ENCODE measurements at places on chromosomes 1 and 21.

- DNase-seq: no peak
Measured at GRCh38 chr21:18744840-18745239, 341.3 kb upstream of the TMPRSS15 start.

- no peak for DNase-seq
Measured at GRCh38 chr1:208085655-208086515, 158.3 kb downstream of the PLXNA2 start.

GRCh38 chr1:115757856-115758255 lies 10.7 kb downstream of the CASQ2 start:
- no peak for DNase-seq

- no peak for DNase-seq
Measured at GRCh38 chr1:230215529-230215928, 148.5 kb downstream of the GALNT2 start.

- no peak for DNase-seq
Measured at GRCh38 chr1:48558366-48558765, 86.4 kb upstream of the SPATA6 start.

DNA sequence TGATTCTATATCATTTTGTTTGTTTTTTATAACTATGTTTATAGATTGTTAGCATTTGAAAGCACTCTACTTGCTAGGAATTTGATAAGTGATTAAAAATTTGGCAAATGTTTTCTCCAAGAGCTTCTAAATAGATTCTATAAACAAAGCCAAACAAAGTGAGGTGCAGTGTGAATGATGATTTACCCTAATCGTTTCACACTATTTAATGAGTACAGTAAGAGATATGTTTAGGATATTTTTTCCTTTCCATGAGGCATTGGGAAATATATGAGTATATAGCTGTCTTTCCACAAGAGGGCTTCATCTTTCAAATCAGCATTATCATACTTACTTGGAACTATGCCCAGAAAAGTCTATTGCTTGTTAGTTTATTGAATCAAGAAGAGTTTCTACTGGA lies 277.0 kb upstream of the BRINP3 start:
- no peak for DNase-seq

GRCh38 chr1:112532064-112532463 lies 23.3 kb downstream of the WNT2B start:
- no peak for DNase-seq

GRCh38 chr1:22710701-22711049 lies at the start of gene EPHB2:
EPHB2 (plus strand) TSS chr1:22710839; CDS start chr1:22710983, 144 bp downstream.
- DNase-seq: no peak

DNA sequence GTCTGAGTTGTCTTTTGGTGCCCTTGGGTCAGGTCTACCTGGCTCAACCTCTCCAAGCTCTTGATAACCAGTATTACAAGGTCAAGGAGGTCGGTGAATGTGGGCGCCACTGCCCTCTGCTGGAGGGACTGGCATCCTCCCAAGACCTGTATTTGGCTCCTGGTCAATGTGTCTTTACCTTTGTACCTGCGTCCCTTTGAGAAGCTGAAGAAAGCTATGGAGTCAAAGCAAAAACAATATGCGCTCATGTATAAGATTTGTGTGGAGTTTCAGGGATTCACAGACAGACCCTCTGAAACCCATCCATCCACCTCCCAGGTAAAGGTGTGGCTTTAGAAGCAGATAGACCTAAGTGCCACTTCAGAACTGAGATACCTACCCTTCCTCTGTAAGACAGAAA lies 61.8 kb upstream of the NBL1 start:
- peak; percentile 19 for DNase-seq

- no peak for DNase-seq
Measured at GRCh38 chr1:89151047-89151446, 24.8 kb downstream of the GBP7 start.

GRCh38 chr1:235035928-235036327 lies 92.7 kb downstream of the TOMM20 start:
- no peak for DNase-seq

DNA sequence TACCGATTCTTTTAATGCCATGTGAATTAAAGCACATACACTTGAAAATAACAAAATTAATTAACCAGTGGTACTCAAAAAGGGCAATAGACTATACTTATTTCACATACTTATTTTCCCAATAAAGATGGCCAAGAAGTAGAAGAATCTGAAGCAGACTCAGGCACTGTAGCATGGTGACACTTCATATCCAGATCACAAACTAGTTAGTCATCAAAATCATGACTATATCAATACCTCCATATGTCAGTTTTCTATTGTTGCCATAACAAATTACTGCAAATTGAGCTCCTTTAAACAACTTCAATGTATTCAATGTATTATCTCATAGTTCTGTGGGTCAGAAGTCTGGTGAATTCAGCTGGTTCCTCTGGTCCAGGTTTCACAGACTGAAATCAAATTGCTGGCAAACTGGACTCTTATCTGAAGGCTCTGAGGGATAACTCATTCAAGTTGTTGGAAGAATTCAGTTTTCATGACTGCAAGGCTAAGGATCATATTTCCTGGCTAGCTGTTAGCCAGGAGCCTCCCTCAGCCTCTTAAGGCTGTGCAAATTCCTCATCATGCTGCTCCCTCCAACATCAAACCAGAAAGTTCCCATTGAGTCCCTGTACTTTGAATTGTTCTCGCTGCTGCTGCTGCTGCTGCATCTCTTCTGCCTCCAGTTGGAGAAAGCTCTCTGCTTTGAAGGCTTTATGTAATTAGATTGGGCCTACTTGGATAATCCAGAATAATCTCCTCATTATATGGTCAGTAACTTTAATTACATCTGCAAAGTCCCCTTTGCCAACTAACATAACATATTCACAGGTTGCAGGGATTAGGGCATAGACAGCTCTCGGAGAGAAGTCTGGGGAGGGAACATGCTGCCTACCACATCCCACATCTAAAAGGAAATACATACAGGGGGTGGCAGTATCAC lies 91.5 kb downstream of the MRPL39 start:
- no peak for DNase-seq

GRCh38 chr1:234961456-234962339 lies 166.9 kb downstream of the TOMM20 start:
- no peak for DNase-seq

GRCh38 chr1:62882201-62883104 lies 98.5 kb downstream of the ATG4C start:
- DNase-seq: no peak

DNA sequence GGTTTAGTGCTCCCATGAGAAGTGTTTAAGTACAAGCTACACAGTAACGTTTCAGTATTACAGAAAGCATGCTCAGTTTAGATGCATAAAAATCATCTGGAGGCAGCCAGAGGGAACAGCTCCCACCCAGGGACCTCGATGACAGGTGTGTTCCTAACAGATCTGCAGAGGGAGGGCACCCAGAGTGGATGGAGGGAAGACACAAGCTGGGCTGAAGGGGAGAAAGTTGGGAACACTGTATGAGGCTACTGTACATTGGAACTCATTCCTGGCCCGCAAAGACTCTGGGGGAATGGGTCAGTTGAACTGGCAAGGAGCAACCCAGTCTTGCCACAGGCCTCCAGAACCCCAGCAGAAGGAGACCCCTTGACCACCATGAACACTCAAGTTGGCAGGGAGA lies 52.4 kb downstream of the ZP4 start:
- no peak for DNase-seq

GRCh38 chr21:38989379-38989744 lies 183.6 kb downstream of the ETS2 start:
- DNase-seq: no peak

DNA sequence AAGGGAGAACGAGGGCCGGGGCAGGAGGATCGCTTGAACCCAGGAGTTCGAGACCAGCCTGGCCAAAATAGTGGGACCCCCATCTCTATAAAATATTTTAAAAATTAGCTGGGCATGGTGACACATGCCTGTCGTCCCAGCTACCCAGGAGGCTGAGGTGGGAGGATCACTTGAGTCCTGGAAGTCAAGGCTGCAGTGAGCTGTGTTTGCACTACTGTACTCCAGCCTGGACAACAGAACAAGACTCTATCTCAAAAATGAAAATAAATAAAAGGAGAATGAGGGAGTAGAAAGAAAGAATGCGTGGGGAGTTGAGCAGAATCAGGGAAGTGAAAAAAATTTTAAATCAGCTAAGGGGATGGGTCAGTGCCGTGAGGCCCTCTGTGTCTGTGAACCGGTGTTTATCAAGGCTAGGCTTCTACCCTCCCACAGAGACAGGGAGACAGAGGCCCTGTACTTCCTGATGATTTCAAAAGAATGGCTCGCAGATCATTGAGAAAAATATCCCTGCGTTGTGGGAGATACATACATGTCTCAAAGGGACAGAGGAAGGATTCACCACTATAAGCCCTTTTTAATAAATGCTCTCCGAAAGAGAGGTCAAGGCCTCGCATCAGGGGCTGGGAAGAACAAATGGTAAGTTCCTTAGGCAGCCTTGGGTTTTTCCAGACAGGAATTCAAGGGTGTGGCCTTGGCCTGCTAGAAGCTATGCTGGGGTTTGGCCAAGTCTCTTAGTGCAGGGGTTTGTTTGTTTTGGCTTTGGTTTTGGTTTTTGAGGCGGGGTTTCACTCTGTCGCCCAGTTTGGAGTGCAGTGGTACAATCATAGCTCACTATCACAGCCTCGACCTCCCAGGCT lies 20.7 kb downstream of the IL10RB start:
- DNase-seq: no peak

GRCh38 chr1:193539731-193540459 lies 353.5 kb upstream of the B3GALT2 start:
- no peak for DNase-seq

GRCh38 chr1:107000902-107001301 lies 55.6 kb upstream of the PRMT6 start:
- DNase-seq: no peak

DNA sequence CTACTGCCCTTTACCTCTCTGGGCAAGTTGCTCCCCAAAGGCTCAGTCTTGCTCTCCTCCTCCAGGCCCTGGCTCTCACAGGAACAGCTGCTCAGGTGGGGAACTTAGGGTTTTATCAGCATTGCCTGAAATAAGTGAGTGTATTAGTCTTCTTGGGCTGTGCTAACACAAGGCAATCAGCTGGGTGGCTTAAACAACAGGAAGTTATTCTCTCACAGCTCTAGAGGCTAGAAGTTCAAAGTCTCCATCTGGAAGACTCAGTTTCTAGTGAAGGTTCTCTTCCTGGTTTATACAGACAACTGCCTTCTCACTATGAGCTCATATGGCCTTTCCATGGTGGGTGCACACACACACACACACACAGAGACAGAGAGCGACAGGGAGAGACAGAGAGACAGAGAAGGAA lies 2.8 kb upstream of the CD1C start:
- no peak for DNase-seq

GRCh38 chr1:87600854-87601253 lies 272.2 kb downstream of the LMO4 start:
- no peak for DNase-seq

DNA sequence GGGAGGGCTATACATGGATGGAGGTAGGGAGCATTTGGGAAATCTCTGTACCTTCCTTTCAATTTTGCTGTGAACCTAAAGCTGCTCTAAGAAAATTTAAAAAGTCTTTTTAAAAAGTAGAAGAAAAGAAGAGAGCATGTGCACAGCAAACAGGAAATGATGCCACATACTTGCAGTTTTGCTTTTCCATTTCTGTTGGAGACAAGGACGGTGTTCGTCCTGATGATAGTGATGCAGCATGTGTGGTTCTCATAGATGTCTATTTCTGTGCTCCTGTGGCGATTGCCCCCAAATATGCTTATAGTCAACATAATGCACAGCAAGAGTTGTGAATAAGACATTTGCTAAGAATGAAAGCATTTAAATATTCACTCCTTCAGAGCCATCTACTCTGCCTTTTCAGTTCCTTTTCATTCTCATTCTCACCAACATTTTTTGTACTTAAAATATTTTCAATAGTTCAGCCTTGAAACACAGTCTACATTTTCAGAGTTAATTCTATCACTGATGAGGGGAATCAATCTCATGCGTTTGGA lies 66.6 kb downstream of the LRRC8C start:
- no peak for DNase-seq

GRCh38 chr1:160565564-160565963 lies 13.7 kb downstream of the CD84 start:
- no peak for DNase-seq

DNA sequence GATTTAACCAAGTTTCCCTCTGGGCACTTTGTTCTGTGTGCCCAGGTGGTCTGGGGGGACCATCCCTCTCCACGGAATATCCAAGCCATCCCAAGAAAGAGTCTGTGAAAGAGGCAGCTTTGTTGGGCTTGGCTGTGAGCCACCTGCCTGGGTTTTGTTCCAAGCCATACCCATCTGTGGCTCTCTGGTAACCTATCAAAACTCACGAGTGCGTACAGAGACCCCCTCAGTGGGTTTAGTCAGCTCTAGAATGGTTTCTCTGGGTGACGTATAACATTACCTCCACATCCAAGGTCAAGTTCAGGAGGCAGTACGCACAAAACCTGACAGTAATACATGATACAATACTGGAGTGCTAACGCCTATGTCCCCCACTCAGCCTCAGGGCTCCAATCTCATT lies 54.2 kb downstream of the DNTTIP2 start:
- no peak for DNase-seq

DNA sequence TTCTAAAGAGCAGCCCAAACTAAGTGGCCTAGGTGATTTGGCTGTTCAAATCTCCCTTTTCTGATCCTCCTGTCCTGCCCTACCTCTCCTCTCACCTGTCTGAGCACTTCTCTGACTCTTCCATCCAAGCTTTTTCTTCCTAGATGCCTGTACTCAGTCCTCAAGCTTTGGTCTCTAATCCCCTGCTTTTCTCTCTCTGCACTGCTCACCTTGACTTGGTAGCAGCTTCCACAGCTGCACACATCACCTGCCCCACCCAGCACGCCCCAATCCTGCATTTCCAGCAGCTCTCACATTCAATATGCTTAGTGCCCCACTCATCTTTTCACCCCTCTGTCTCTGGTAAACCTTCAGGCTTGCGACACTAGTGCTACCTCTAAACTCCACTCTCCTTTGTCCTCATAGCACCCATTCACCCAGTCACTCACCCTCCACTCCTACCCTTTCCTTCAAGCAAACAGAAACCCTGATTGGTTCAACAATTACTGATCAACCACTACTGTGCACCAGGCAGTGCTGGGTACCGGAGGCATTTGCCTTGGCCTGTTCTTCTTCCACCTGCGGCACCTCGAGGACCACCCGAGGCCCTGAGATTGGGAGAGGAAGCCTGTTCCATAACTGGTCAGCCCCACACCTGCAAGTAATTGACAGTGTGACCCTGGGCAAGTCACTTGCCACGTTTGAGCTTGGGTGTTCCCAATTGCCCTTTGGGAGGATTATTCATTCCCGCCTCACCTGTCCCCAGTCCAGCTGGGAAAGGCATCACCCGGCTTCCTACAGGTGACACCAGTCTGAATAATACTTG lies 136.1 kb upstream of the EDN2 start:
- no peak for DNase-seq

DNA sequence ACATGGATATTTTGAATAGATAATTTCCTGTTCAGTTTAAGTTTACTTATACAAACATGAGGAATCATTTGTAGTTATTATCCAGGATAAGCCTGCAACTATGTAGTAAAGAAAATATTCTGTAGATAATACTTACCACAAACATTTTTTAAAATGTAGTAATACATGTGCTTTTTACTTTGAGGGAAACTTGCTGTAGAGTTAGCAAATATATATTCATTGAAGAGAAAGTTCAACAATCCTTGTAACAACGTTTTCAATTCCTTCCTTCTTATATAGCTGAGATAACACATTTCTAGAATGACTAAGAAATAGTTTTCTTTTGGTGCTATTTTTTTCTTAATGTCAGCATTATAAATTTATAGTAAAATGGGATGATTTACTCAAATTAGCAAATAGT lies 664.6 kb upstream of the ADAMTS5 start:
- no peak for DNase-seq

GRCh38 chr21:46325073-46325912 lies 1.3 kb downstream of the PCNT start:
- no peak for DNase-seq

- DNase-seq: no peak
Measured at GRCh38 chr1:173164686-173165085, 42.4 kb downstream of the TNFSF4 start.

Measured in bone marrow (tissue), 2 donors.